Metanephros (tissue), 2 donors: ENCODE measurements at places on chromosomes 5 and 9. TPM values are rescaled to one million over a fixed set of nuclear protein-coding genes. Genes with fewer than 3 reads are reported as not detected.

SLC1A1 gene
- total RNA-seq: 12.2 TPM

PRRX2 gene
- total RNA-seq: 2.1 TPM

ADCY2 gene
- total RNA-seq: 17.0 TPM

RNF183 gene
- total RNA-seq: 3.1 TPM

HMGCR gene
- 74.8 TPM for total RNA-seq

CCDC192 gene
- not detected for total RNA-seq

NDUFB6 gene
- total RNA-seq: 65.6 TPM

GHR gene
- total RNA-seq: 21.6 TPM

HNRNPAB gene
- 58.6 TPM for total RNA-seq

PCDHA3 gene
- total RNA-seq: 0.64 TPM

FRRS1L gene
- 3.7 TPM for total RNA-seq

SLC31A2 gene
- 5.1 TPM for total RNA-seq

ZBTB34 gene
- total RNA-seq: 24.6 TPM

PCDHGA8 gene
- 6.2 TPM for total RNA-seq

PALM2AKAP2 gene
- 20.7 TPM for total RNA-seq

IFNB1 gene
- not detected for total RNA-seq

LCN1 gene
- not detected for total RNA-seq

PCDHB10 gene
- total RNA-seq: 6.2 TPM
